MG63 (cell line): ENCODE measurements at places on chromosomes 3 and 15. TPM values are rescaled to one million over a fixed set of nuclear protein-coding genes. Genes with fewer than 3 reads are reported as not detected.

DNA sequence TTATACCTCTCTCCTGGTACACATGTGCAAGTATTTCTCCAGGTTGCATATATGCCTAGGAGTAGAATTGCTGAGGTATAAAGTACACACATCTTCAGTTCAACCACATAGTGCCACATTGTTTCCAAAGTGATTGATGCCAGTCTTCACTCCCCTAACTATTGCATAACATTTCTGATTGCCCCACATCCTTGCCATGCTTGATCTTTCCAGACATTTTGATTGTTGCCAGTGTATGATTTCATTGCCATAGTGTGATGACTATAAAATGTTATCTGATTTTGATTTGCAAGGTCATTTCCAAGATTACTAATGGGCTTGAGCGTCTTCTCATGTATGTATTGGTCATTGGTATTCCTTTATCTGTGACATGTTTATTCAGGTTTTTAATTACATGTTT, 61.1 kb upstream of the MLF1 start:
- DNase-seq: no peak

GRCh38 chr3:112061152-112061551, 25.0 kb upstream of the C3orf52 start:
- DNase-seq: no peak

- no peak for DNase-seq
These were observed 51.9 kb downstream of the CTDSPL2 start for GRCh38 chr15:44479343-44479742.

- DNase-seq: peak; percentile 31
These were observed 27.1 kb upstream of the SLC30A4 start for GRCh38 chr15:45549541-45550220.

DNA sequence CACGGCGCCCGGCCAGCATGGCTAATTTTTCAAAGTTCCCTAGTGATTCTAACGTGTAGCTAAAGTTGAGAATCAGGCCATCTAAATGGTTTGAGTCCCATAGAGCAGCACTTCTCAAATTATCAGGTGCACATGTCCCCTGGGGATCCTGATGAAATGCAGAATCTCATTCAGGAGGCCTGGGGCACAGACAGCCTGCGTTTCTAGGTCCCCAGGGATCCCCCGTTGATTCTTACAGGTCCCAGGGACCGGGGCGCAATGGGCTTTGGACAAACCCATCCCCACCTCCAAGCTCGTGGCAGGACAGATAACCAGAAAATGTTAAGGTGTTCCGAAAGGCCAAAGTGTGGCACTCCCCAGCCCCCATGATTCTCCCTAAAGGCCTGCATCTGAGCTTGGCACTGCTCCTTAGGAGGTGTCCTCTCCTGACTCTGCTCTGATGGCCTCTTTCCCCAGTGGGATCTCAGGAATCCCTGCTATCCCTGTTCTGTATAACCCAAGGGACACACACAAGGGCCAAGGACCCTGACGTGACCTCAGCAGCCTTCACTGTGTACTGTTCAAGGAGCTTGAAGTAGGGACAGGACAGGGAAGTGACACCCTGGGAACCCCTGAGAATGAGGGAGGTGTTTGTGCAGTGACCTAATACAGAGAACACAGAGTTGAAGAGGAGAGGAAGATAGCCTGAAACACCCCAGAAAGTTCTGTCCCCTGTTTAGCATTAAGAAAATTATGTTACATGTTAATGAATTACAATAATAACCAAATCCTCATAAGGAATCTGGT, 8.0 kb downstream of the LRRK1 start:
- DNase-seq: no peak

- DNase-seq: no peak
These were observed 182.6 kb downstream of the WDR72 start for GRCh38 chr15:53576841-53577240.

- no peak for DNase-seq
These were observed 103.6 kb downstream of the APBA2 start for GRCh38 chr15:28989239-28989830.

GRCh38 chr15:80590761-80591355, 104.3 kb upstream of the ABHD17C start:
- DNase-seq: no peak

DNA sequence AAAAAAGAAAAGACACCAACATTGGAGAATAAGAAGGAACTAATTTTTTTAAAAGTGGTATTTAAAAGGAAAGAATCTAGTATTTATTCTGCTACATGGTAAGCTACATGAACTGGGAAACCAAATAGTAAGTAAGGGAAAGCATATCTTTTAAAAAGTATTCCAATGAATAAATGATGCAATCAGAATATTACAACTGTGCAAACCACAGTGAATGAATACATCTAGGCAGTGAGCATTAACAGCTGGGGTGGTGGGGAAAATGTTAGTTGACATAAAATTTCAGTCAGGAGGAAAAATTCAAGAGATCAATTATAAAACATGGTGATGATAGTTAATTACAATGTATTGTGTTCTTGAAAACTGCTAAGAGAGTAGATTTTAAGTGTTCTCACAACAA, 16.9 kb downstream of the ICE2 start:
- DNase-seq: no peak

Gene GASK1A
- total RNA-seq: 0.15 TPM in 1 of 2 replicates, not detected in the other
